ENCODE measurements at places on chromosomes 4 and X.

- DNase-seq, result no peak
Measured at GRCh38 chr4:11719879-11720278, 291.2 kb upstream of the HS3ST1 start.

- no peak for DNase-seq
Measured at GRCh38 chr4:184728858-184729257, 5.0 kb downstream of the CENPU start.

- no peak for DNase-seq
Measured at GRCh38 chr4:7418131-7418943, 16.4 kb downstream of the PSAPL1 start.

DNA sequence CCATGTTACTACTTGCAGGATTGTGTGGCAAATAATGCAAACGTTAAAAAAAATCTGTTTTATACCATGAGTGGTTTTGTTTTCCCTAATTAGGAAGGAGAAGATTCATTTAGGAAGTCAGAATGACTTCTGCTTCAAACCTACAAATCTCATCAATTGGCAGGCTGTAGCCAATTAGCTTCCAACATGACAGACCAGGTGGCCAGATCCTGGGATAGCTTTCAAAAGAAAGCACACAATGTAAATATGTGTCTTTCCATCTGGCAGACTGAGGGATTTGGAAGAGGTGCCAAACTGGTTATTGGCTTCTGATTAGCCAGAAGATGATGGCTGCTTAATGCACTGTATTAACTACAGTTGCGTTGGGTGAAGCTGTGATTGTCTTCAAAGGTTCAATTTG lies 432.8 kb downstream of the ANKRD50 start:
- DNase-seq, result no peak
